ENCODE measurements at places on chromosomes 16 and 17.

GRCh38 chr17:78899361-78900260, 3.4 kb downstream of the CEP295NL start:
- no peak for DNase-seq

DNA sequence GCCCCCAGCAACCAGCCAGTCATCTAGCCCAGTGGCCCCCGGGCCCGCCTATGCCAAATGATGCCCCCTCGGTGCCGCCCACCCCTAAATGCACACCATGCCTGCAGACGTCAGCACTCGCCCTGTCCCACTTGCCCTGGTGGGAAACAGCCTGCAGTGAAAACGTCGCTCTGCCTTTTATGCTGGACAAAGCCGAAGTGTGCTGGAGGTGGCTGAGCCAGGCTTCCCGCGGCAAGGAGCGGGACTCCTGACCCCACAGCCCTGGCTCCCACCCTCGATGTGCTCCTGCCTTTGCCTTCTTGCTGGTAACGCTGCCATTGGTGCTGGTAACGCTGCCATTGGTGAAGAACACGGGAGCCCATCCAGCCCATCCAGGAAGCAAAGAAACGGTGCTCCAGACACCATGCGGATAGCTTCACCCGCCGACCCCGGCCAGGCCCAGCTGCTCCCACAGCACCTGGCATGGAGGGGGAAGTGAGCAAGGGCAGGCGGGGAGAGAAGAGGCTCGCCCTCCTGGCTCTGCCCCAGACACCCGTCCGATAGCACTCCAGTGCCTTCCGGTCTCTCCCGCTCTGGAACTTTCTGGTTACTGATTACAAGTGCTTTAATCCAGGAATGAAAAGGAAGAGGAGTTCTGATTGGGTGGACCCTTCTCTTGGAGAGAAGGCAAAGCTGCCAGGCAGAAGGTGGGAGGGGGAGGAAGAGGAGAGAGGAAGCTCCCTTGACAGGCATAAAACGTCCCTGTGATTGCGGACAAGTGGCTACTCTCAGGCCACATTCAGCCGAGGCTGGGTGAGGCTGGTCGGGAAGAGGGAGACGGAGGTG, 4.0 kb upstream of the BAIAP2 start:
- no peak for DNase-seq

GRCh38 chr17:1995907-1996799, 29.0 kb downstream of the RTN4RL1 start:
- no peak for DNase-seq

- no peak for DNase-seq
Measured at GRCh38 chr17:63685041-63685440, 14.9 kb downstream of the LIMD2 start.

GRCh38 chr16:3665508-3665907, 11.0 kb downstream of the DNASE1 start:
- DNase-seq, result no peak

- no peak for DNase-seq
Measured at GRCh38 chr16:88354229-88355092, 28.3 kb upstream of the ZNF469 start.

GRCh38 chr17:31596382-31597323, 205.2 kb downstream of the RAB11FIP4 start:
- DNase-seq, result peak; percentile 87

DNA sequence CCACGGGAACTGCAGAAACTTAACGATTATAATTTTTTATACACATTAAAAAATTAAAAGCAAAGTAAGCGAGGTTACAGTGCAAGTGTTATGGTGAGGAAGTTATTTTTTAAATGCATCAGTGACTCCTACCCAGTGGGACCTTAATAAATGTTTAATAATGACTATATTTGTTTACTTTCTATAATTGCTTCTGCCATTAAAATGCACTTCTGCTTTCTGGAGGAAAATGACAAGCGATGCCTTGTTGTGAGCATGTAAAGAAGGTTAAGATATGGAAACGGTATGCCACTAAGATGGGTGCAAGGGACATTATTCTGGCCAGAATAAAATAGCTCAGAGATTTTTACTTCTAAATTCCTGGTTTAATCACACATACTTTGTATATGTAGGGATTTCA, 252.1 kb downstream of the CDH11 start:
- no peak for DNase-seq

GRCh38 chr17:63332286-63332685, 113.8 kb downstream of the CYB561 start:
- no peak for DNase-seq

GRCh38 chr17:77279448-77280303, 138.9 kb downstream of the SEC14L1 start:
- no peak for DNase-seq

DNA sequence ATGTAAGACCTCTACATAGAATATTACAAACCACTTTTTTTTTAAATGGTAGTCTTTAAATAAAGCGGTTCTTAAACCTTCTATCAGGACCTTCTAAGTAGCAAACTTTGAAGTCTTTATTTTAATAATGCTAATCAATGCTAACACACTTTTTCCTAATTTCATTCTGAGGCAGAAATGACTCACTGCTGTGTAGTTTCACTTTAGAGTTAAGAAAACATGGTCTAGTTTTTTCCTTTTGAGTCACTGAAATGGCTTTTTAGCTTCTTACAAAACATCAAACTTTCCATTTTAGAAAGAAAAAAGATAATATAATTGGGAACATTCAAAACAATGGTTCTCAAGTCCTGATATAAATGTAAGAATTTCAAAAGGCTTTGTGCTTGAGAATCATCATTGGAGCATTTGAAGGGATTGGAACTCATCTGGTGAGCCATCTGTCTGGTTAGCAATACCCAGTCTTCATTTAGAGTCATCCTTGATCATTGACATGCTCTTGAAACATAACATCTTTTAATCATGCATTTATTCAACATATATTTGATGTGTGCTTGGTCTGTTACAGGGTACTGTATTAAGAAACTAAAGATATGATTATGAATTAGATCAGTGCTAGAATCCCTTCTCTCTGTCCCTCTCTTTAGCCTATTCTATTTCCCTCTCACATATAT, 258.3 kb upstream of the MON1B start:
- no peak for DNase-seq

DNA sequence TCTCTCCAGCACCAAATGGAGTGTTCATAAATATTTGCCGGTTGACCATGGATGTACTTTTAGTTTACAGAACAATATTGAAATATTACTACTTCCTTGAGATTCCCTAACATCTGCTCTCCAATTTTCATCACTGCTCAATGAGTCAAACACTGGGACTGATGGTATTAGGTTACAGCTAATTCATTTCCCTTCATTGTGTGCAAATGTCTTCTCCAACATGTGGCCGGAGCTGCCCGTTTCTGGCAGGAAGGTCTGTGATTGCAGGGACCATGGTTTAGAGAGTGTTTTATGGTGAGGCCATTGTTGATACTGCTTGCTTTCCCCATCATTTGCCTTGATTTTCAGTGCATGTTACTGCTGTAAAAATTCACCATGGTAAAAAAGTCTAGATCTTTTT, 209.3 kb downstream of the HS3ST3B1 start:
- peak; percentile 18 for DNase-seq

DNA sequence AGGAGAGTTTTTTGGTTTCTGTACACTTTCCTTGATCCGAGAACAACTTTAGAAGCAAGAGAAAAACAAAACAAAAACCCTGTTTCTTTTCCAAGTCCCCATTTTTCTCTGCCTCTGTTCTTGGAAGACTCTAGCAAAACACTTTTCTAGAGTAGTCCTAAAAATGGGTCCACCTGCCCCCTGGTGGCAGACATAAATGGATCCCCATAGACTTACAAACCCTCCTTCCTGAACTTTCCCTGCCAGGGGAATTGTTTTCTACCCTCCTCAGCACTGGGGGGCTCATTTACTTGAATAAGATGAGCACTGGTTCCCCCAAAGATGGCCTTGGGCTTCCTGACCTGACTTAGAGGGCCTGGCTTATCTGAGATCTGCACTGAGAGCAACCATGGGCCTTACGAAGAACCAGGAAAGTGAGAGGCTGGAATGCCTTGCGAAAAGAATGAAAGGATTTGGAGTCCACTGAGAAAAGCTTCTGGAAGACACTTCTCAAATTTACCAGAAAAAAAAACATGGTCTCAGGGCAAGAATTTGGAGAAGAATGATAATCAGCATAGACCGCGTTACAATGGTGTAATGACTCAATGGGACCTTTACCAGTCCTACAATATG, 48.0 kb upstream of the CDYL2 start:
- DNase-seq, result no peak

- no peak for DNase-seq
Measured at GRCh38 chr17:60300011-60300410, 91.9 kb downstream of the USP32 start.

GRCh38 chr16:68076560-68076959, 8.6 kb upstream of the NFATC3 start:
- DNase-seq, result no peak

DNA sequence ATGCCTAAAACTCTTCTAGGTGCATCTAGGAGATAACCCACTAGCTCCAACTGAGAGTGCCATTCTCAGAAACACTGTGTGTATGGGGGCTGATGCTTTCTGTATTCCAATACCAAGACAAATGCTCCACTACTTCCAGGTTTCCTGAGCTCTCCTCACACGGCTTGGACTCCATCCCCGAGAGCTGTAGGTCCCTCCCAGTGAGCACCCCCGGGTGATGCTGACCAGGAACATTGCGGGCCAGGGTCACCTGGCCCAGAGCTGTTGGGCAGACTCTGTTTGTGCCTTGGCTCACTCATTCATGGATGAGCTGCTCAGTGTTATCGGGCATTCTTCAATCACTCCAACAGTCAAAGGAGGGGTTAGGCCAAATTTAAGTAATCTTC, 7.0 kb downstream of the CUEDC1 start:
- DNase-seq, result no peak

DNA sequence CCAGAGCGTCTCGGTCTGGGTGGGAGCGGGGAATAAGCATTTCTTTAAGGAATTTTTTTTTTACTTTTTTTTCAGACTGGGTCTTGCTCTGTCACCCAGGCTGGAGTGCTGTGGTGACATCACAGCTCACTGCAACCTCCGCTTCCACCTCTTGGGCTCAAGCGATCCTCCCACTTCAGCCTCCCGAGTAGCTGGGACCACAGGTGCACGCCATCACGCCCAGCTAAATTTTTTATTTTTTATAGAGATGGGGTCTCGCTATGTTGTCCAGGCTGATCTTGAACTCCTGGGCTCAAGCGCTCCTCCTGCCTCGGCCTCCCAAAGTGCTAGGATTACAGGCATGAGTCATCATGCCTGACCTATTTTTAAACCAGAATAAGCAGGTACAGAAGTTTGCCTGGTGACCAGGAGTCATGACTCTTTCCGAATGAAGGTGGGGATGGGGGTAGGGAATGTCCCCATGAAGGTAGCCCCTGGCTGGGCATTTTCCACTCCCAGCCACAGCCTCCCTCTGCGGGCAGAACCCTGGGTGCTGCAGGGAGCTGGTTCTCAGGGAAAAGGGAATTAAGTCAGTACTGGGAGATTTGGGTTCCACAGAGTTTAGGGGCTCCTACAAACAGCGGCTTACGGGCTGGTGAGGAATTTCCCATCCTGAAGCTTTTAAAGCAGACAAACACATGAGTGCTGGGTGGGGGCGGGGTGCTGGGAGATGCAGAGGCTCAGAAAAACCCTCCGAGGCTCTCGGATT, 48.3 kb downstream of the TBC1D16 start:
- DNase-seq, result no peak

- no peak for DNase-seq
Measured at GRCh38 chr17:82050761-82051641, 610 bp downstream of the RFNG start.

GRCh38 chr17:74457146-74457819, 9.2 kb upstream of the CD300A start:
- peak; percentile 11 for DNase-seq

DNA sequence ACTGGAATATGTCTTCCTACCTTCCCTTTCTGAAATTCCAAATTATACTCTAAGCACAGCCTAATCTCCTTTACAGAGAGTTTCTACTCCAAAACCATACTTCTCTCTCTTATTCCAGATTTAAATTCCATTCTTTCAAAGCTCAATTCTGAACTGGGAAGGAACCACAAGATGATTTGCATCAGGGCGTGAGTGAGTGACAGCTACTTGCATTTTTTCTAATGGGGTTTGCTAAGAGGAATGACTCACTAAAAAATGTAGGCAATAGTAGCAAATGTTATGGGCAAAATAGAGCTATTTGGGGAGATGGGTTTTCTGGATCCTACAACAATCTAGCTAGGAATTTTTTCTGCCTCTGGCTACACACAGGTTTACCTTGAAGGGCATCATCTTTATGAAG, 244.6 kb upstream of the PSMD7 start:
- DNase-seq, result no peak

GRCh38 chr17:82021107-82021899, 1.4 kb downstream of the CENPX start:
- peak; percentile 49 for DNase-seq

DNA sequence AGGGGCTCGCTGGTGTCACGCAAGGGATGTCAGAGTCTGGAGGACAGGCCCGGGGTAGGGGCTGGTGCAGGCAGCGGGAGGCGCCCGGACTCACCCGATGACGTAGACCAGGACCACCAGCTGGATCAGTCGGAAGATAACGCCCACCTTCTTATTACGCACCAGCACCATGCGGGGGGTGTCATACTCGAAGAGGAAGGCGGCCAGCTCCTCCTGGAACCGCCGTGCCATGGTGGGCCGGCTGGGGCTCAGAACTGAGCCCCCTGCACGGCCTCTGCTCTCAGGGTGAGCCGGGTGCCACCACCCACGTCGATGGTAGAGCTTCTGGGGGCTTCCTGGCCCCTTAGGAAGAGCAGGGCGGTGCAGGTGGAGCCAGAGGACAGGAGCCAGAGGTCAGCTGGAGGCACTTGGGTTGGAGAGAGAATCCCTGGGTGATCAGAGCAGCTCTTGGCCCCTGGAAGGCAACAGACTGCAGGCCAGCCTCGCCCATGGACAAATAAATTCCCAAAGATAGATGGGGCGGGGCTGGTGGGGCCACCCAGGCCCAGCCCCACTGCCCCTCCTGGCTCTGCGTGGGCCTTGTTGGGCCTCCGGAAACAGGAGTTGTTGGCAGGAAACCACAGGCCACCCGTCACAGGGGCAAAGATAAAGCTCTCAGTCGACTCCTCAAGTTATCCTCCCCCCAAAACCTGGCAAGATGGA, at the start of gene P2RX1:
Gene P2RX1, minus strand, starts transcription at position 471 of the 702 bp plus-strand sequence. Its CDS starts 240 bp downstream, at position 231.
- no peak for DNase-seq

All from AG09319 (cell line).